GM18507 (cell line): ENCODE measurements at places on chromosomes 7 and 10.

GRCh38 chr10:132420981-132421846 lies 24.2 kb downstream of the PWWP2B start:
- no peak for DNase-seq

- DNase-seq: no peak
Measured at GRCh38 chr10:77850620-77851231, 75.8 kb downstream of the DLG5 start.

GRCh38 chr10:29109707-29110571 lies 178.9 kb upstream of the LYZL1 start:
- no peak for DNase-seq

DNA sequence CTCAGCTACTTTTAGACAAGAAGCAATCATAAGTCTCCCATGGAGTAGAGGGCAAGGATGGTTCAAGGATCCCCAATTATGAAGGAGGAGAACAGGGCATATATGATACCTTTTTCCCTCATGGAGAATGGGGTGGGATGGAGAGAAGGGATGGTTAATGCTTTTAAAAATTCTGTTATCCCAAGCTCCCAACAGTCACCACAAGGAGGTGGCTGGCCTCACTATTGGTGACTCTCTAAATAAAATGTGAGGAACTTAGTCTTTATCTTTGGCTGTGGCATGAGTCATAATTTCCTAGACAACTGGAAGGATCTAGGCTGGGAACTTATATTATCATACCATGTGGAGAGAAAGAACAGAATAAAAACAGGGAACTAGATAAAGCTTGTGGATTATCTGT lies 297.0 kb downstream of the PHTF2 start:
- no peak for DNase-seq

GRCh38 chr10:52488606-52489485 lies 174.8 kb downstream of the DKK1 start:
- no peak for DNase-seq

DNA sequence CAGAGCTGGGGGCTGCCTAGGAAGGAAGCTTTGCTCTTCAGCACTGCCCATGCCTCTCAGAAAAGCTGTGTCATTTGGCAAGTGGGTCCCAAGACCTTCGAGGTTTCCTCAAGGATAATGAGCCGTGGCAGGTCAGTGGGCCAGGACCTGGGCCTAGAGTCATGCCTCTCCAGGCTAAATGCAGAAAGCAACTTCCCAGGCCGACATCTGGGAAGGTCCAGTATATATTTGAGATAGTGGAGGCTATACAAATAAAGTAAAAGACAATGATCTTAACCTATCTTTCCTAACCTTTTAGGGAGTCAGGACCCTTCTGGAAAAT lies 2.4 kb upstream of the HOXA10 start:
- no peak for DNase-seq

DNA sequence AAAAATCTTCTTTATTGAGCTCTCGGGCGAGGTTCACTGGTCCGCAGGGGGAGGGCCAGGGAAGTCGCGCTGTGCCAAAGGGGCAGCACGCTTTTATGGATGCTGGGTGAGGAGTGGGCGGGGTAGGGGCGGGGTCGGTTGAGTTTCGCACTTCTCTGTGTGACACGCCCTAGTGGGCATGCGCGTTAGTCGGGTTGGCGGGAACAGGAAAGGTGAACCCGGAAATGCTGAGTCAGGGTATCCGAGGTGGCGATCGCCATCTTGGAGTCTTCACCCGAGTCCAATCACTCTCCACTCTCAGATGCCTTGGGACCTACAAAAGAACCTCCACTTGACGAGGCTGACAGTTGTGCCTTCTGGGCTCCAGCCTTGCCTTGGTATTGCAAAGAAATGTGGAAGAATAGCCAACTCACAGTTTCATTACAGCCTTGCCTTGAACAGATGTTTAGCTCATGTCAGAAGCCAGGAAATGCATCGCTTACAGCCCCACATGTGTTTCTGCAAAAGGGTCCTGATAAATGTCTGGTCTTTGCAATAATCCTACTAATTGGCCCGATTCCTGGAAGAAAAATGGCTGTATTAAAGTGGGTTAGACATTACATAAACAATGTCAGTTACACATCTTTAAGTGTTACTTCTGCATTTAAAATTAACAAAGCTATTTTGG lies 64.1 kb downstream of the AHR start:
- DNase-seq: no peak

DNA sequence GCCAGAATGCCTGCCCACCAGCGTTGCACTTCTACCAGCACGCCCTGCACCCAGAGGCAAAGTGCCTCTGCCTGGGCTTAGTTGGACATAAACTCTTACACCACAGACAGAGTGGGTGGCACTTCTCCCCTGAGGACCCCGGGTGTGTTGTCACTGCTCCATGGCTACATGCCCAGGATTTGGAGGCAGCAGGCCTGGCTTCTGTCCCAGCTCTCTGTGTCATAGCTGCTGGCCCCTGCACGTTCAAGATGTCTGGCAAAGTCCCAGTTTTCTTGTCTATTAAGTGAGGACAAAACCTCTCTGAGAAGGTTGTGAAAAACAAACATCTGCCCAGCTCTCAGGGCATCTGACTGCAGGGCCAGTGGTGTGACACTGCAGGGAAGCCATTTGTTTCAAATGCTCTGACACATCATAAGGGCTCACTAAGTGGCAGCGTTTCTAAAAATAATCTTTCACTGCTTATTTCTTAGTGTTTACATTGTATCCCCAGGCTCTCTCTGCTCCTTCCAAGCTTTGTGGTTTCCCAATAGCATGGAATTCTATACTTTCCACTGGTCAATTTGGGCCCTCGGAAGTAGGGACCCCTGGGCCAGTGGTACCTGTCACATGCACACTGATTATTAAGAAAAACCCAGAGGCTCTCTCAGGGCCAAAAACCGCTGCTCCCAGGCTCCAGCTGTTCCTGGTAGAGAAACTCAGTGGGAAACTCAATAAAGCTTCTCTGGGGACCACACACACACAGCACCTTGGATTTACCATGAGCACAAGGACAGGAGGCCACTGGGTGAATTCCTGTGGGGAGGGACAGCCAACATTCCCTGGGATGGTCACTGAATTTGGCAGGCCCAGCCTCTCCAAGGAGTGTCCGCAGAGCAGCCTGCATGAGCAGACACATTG lies 86.2 kb upstream of the ANLN start:
- no peak for DNase-seq

DNA sequence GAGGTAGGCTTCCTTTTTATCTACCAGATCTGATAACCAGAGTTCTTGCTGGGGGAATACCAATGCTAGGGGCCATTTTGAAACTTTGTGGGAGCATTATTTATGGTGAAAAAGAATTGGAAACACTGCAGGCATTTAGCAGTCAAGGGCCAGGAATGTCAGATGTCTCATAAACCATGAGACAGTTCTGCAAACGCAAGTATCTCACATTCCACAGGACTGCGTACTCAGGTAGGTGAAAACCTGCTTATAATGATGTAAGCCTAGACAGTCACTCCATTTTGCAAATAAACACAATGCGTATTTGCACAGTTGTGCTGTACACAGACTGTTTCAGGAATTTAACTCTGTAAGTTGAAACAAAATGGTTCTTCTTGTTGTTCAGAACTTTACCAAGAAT lies 33.9 kb downstream of the ECHDC3 start:
- DNase-seq: no peak

DNA sequence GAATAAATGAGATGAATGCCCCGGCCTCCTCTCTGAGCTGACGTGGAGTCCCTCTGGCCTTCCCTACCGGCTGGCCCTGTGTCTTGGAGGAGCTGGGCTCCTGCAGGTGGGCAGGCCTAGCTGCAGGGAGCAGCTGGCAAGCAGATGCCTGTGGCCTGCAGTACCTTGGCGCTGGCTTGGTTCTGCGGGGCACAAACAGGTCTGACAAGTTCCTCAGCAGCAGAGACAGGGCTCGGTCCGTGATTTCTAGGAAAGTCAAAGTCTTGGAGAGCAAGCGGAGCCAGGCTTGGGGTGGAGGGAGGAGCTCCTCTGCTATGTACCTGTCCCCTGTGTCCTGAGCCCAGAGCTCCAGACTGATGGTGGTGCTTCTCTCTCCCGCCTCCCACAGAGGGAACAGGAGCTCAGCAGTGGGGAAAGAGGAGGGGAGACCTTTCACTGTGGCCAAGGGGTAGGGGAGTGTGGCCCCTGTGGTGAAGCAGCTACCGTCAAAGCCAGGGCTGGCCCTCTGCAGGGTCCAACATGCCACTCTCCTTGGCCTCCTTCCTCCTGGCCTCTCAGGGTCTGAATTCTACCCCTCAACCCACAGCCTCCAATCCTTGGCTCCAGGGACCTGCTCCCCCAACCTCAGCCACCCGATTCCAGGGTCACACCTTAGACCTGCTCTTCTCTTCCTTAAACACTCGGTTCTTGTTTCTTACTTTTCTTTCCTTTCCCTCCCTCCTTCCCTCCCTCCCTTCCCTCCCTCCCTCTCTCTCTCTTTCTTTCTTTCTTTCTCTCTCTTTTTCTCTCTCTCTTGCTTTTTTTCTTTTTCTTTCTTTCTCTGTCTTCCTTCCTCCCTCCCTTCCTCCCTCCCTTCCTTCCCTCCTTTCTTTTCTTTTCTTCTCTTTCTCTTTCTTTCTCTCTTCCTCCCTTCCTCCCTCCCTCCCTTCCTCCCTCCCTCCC lies 20.1 kb downstream of the MYL10 start:
- DNase-seq: no peak

DNA sequence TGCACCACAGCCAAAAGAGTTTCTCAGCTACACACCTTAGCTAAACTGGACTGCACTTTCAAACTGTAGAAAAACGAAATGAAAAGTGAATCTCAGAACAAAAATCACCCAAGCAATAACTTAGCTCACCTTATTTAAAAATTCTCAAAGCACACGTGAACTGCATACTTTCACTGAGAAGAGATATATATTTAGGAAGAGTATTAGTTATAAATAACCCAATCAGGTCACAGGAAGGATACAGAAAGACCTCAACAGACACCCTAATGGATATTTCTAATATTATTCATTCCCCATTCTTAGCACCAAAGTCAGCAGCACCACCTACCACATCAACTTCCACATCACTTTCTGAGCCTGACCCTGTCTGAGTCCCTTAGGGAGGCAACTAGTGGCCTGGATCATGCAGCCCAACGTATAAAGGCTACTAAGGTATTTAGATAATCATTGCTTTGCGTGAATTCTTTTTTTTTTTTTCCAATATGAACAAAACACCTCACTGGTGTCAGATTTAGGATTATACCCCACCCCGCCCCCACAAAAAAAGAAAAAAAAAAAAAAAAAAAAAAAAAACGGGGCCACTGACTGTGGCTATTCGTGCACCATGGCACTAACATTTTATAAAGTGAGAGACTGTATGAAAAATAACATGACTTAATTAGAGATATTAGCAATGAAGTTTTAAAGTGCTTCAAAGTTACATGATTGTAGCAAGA lies 2.6 kb downstream of the ABI1 start:
- DNase-seq: no peak

- no peak for DNase-seq
Measured at GRCh38 chr7:140778568-140778967, 82.1 kb downstream of the NDUFB2 start.

DNA sequence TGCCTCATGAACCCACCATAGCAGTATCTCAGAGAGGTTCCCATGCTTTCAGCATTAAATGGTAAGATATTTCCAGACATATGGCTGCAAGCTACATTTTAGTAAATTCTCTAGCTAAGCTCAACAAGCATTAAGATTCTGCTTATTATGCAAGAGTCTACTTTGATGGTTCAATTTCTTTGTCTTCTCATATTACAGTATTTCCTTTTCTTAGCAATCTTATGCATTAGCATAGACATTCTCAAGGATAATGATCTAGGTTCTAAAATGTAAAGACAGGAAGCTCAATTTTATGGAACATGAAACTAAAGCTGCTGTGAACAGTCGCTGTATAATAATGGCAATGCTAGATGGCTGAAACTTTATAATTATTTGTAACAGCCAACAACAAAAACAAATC lies 39.2 kb downstream of the MEOX2 start:
- DNase-seq: no peak

DNA sequence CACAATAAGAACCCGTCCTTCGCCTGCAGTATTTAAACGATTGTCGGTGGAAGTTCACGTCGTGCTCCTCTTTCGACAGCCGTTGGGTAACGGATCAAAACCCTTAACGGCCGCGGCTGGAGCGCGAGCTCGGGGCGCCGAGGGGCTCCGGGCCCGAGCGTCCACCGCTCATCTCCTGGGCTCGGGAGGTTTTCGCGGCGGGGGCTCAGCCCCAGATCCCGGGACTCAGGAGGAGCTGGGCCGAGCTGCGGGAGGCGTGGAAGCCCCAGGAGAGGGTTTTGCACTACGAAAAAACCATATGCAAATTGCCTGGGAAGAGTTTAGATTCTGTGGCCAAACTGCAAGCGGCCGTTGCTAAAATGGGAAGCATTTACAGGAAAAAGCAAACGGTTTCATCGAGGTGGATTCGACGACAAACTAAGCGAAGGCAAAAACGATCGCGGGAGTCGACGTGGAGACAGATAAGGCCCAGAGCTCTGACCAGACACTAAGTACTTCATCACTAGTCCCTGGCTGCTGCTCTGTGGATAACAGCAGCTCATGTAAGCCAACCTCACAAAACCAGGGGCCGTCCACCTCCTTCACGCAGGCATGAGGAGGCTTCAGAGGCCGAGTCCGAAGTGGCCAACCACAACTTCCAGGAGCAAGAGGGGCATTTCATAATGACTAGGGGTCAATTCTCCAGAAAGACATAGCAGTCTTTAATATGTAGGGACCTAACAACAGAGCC lies 129.7 kb downstream of the MARCHF5 start:
- no peak for DNase-seq

DNA sequence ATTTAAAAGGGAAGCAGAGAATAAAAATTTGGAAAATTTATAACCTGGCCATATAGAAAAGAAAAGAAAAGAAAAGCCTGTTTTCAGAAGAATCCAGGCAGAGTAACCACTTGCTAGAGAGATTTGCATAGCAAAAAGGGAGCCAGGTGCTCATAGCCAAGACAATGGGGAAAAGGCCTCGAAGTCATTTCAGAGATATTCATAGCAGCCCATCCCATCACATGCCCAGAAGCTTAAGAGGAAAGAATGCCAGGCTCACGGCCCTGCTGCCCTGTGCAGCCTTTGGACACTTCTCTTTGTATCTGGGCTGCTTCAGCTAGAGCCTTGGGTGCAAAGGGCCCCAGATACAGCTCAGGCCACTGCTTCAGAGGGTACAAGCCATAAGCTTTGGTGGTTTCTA lies 159.8 kb downstream of the CCDC7 start:
- no peak for DNase-seq

DNA sequence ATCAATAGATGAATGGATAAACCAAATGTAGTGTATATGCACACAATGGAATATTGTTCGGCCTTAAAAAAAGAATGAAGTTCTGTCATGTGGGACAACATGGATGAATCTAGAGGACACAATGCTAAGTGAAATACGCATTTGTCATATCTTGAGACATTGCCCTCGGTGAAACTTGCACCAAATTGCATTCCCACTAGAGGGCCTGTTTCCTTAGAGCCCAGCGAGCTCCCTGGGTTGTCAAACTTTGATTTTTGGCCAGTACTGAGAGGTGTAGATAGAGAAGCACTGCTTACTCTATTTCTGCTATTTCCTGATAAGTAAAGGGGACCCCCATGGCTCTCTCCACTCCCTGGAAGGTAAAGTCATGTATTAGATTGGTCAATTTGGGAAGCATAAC lies 157.1 kb downstream of the GPAM start:
- DNase-seq: no peak

DNA sequence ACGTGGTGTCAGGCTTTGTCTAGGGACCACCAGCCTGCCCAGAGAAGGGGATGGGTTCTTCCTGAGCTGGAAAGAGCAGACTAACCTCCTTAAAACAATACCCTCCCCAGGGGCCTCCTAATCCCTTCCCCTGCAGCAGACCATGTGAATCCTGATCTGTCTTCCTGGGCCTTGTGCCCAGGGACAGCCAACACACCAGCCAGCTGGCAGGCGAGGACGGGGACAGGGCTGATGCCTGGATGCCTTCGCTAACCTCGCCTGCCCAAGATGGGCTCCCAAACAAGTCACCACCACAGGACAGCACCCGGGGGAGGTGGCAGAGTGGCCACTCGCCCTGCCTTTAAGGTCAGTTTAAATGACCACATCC lies 17.6 kb downstream of the PODXL start:
- no peak for DNase-seq
